ENCODE measurements at places on chromosomes 2 and 18.

DNA sequence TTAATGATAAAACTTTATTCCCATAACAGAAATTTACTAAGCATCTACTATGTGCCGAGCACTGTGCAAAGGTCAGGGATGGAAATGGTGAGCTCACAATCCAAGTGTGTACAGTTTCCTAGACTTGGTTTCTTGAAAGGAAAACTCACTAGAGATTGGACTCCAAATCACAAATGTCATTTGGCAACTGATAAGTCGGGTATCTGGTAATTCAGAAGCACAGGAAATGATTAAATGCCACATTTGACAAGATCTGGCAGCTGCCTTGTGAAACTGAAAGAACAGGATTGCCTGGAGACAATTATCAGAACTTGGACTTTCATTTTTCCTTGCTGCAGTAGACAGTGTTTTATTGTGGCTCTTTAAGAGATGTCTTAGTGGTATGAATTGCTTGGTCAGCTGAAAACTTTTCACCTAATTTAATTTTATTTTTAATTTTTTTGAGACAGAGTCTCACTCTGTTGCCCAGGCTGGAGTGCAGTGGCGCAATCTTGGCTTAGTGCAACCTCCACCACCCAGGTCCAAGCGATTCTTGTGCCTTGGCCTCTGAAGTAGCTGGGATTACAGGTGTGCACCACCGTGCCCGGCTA is 19.2 kb downstream of the ITGA6 start:
- DNase-seq: no peak

- no peak for DNase-seq
Measured at GRCh38 chr2:109337221-109337620, 208.2 kb downstream of the SH3RF3 start.

DNA sequence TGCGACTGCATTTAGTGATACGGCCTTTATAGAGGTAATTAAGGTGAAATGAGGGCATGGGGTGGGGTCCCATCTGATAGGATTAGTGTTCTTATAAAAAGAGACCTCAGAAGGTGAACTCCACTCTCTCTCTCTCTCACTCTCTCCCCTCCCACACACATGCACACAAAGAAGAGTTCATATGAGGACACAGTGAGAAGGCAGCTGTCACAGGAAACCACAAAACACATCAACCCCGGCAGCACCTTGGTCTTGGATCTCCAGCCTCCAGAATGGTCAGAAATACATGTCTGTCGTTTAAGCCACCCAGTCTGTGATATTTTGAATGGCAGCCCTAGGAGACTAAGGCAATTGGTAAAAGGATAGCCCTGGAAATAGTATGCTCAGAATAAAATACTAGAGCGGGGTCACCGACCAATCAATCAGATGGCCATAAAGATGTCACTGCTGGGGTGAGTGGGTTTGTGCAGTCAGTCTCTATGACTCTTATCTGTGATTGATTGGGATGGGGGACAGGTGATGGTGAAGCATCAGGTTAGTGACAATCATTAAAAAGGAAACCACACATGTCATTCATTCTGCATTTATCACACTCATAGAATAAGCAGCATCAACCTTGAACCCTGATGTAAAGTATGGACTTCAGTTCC is 118.9 kb upstream of the POU3F3 start:
- DNase-seq: no peak

DNA sequence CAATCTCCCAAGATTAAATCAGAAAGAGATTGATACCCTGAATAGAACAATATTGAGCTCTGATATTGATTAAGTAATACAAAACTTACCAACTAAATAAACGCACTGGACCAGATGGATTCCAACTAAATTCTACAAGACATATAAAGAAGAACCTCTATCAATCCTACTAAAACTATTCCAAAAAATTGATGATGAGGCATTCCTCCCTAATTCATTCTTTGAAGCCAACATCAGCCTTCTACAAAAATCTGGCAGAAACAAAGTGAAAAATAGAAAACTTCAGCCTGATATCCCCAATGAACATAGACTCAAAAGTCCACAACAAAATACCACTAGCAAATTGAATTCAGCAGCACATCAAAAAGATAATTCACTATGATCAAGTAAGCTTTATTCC is 695.5 kb downstream of the NYAP2 start:
- DNase-seq: no peak

DNA sequence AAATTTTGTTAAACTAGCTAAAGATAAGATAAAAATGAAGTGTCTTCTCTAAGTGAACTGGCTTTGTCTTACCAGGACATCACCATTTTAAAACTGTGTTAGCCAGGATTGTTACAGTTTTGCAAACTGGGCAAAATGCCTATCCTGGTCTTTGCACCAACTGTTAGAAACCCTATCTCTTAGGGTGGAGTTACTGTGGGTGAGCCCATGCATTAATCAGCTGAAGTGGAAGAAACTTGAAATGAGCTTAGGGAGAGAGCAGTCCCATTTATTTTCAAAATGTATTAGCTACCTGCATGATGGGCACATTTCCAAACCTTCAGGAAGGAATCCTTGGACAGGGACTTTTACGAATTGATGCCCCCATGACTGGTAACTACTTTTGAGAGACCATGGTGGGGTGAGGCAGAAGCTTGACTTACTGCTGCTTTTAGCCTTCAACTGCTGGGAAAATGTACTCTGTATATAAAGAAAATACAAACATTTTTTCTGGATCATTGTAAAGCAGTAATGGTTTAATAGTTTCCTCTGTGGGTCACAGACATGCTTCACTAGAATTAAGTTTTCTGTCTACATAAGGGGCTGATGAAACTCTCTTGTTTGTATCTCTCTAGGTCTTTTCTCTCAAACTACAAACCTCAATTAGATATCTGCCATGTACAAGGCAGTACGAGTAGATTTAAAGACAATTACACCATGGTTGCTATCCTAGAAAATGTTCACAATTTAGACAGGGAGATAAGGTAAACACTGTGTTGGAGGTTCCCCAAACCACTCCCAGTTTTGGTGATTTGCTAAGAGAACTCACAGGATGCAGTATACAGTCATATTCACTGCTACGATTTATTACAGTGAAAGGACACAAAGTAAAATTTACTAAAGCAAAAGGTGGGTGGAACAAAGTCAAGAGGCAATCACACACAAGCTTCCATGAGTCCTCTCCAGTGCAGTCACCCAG is 321.4 kb upstream of the MMADHC start:
- DNase-seq: no peak

DNA sequence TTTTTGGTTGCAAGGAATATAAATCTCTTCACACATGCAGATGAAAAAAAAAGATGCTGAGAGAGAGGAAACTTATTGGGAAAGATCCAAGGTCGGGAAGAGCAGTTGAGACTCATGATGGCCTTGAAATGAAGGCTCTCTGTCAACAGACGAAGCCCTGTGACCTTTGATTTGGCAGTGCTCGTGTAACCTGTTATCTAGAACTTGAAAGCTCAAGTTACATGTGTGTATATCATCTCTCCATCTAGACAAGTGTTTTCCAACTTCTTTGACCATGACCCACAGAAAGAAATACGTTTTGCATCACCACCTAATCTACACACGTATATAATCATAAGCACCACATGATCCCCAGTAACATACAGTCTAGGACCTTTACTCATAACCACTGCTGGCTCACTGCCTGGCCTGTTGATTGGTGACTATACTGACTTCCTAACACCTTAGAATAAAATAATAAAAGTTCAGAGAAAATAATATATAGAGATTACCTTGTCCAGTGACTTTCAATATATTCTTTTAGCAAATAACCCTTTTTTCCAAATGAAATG is 319.0 kb upstream of the PKDCC start:
- no peak for DNase-seq

DNA sequence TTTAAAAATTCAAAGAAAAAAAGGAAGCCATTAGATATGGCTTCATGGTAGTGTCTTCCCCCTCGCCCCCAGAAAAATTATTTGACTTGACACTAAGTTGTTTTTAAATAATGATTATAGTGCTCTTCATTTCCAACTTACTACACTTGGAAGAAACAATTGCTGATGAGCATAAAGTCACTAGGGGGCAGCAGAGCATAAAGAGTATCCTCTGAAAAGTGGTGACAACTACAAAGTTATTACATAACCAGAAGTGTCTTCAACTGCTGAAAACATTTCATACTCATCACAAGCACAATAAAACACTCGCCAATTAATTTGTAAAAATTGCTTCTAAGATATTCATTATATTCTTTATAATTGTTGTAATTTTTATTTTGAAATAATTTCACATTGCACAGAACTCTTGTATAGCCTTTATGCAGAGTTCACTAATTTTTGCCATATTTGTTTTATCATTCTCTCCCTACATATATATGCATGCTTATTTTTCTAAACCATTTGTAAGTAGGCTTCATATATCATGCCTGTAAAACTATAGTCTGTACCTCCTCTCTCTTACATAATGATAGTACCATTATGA is 54.9 kb downstream of the EXOC6B start:
- peak; percentile 5 for DNase-seq

- DNase-seq: peak; percentile 3
Measured at GRCh38 chr2:68839260-68839833, 31.9 kb downstream of the BMP10 start.

- DNase-seq: no peak
Measured at GRCh38 chr18:80000877-80001276, 12.5 kb upstream of the TXNL4A start.

GRCh38 chr2:140916410-140916809 is 1214.4 kb downstream of the LRP1B start:
- no peak for DNase-seq

DNA sequence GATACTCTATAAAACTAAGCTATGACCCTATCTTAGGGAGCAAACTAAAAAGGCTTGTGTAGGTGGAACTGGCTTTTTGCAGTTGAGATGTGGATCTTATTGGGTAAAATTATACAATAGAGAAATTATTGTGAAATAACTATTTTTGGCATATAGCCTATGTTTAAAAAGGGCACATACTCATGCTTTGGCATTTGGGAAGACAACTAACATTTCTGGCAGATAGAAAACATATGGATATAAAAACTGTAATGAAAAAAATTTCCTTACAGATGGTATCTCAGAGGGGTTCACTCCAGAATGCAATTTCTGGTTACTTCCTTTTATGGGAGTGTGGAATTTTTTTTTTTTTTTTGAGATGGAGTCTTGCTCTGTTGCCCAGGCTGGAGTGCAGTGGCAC is 120.1 kb upstream of the CCDC195 start:
- DNase-seq: no peak

DNA sequence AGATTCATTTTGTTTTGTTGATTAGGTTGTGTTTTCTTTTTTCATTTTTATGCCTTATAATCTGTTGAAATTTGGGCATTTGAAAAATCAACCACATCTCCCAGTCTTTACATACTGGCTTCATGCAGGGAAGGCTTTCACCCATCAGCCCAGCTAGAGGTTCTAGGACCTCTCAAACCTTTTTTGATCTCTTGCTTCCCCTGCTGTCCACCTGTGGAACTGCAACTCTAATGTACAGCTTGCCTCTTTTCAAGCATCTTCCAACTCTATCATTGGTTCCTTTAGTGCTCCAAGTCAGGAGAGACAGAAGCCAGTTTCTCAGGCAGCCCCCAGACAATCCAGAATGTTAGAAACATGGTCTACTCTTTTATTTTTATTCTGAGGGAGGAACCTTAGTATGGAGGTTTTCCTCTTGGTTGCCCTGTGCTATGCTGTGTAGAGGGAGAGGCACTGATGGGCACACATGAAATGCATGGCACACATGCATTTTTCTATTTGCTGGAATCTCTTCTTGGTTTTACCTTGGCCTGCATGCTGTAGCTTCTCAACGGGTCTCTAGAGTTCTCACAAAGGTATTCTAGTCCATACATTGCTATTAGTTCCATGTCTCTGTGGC is 107.2 kb upstream of the L3MBTL4 start:
- DNase-seq: no peak

GRCh38 chr2:111191877-111192276 is 71.2 kb downstream of the BCL2L11 start:
- DNase-seq: no peak

GRCh38 chr18:31015715-31016434 is 26.7 kb downstream of the DSC3 start:
- DNase-seq: no peak

DNA sequence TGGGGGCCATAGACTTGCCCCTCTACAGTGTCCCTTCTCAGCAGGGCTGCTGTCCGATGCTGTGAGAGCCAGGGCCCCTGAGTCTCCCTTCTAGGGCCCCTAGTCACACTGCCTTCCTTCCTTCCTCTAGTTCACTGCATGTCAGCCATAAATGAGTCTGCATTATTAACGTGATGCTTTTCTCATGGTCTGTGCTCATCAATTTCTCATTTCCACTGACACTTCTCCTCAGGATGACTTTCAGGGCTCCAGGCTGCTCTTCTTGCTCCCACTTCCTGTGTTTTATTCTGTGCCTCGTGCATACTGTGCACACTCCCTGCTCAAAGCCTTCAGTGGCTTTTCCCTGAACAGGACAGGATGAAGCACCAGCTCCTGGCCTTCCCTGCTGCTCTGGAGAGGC is 146.5 kb downstream of the FAM210A start:
- DNase-seq: no peak

DNA sequence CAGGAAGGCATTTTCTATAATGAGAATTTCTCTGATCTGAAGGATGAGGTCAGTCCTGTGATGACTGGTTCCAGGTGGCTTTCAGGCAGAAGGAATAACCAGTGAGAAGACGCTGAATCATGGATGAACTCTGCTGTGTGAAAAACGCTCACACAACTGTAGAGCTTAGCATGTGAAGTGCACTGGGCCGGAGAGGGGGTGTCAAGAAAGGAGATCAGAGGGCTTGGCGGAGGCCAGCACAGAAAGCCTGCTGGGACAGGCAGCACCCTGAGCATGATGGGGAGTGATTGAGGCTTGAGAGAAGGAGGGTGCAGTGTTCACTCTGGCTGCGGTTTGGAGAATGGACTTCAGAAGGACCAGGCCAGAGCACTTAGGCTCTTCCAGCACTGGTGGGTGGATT is 236.5 kb downstream of the TPGS2 start:
- DNase-seq: no peak

DNA sequence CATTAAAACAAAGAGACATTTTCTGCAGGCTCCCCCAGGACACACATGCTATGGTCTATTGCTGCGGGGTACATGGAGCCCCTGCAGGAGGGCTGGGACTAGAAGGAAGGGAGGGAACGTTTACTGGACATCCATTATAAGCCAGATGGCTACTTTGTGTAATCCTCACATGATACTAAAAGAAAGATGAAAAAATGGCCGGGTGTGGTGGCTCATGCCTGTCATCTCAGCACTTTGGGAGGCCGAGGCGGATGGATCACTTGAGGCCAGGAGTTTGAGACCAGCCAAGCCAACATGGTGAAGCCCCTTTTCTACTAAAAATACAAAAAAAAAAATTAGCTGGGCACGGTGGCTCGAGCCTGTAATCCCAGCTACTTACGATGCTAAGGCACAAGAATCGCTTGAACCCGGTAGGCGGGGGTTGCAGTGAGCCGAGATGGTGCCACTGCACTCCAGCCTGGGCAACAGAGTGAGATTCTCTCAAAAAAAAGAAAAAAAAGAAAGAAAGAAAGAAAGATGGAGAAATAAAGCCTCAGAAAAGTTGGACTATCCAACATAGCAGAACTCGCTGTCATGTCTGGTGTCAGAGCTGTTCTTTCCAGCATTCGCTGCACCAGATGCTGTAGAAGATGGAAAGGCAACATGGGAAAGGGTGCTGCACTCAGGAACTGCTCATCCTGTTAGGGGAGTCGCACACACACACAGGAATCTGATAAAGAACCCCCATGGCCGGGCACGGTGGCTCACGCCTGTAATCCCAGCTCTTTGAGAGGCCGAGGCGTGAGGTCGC is 7.8 kb upstream of the MYCN start:
- DNase-seq: no peak
